Osteocyte (in vitro differentiated cells): ENCODE measurements at places on chromosomes 5 and 9.

- H3K4me3 ChIP-seq, result peak overlapping the region; percentile 49
- peaks cover 6% of the 10 kb centered on the region for H3K36me3 ChIP-seq
- DNase-seq, result no peak
- H3K27ac ChIP-seq, result peak overlapping the region; percentile 88
- H3K4me1 ChIP-seq, result peaks cover 51% of the 10 kb centered on the region
These were observed 2.4 kb upstream of the DAB2 start for GRCh38 chr5:39427229-39427628.

DNA sequence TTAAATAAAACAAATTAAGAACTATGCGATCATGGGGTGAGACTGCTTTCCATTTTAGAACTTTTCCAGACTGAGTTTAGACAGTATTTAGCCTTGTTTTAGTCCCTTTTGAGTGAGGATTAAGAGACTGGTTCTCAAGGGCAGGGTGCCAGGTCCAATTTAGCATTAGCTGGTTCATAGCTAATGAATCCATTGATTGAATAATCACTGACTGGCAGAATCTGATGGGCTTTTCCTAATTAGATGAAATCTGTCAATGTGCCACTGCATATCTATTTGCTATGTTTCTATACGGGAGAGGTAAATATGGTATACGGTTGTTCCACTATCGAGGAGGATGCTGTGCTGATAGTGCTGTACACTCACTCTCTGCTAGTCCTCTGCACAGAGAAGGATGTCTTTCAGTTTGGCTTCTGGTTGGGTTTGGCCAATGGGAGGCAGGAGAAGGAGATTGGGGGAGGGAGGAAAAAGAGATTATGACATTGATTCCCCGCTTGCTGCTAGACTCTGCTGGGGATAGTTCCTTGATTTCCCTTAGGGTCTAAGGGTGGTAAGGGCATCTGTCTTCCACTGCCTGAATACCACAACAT lies 496.6 kb downstream of the CTNND2 start:
- H3K4me1 ChIP-seq, result no peaks in the 10 kb centered on the region
- H3K4me3 ChIP-seq, result no peak overlapping the region
- DNase-seq, result no peak
- peaks cover 3% of the 10 kb centered on the region for H3K27me3 ChIP-seq
- no peak overlapping the region for H3K27ac ChIP-seq
- no peaks in the 10 kb centered on the region for H3K36me3 ChIP-seq

DNA sequence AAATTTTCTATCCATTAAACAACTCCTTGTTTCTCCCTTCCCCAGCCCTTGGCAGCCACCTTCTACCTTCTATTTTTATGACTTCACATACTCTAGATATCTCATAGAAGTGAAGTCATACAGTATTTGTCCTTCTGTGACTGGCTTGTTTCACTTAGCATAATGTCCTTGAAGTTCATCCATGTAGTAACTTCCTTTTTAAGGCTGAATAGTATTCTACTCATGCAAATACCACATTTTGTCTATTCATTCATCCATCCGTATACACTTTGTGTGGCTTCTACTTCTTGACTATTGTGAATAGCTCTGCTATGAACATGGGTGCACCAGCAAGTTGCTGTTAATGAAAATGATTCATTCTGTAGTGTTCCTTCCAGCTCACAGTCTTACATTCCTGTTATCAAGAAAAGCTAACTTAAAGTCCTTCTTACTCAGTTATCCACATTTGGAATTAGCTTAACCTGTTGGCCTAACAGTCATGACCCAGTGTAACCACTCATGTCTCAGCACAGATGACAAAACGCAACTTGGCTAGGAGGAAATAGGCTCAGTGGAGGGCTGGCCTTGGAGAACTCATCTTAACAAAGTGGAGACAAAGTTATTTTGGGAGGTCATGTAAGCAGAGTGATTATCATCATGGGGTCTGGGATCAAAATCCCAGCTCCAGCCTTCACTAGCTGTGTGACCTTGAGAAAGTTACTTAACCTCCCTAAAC lies 129.7 kb upstream of the MAP3K1 start:
- no peak overlapping the region for H3K4me3 ChIP-seq
- H3K27me3 ChIP-seq, result no peaks in the 10 kb centered on the region
- peaks cover 16% of the 10 kb centered on the region for H3K4me1 ChIP-seq
- DNase-seq, result no peak

DNA sequence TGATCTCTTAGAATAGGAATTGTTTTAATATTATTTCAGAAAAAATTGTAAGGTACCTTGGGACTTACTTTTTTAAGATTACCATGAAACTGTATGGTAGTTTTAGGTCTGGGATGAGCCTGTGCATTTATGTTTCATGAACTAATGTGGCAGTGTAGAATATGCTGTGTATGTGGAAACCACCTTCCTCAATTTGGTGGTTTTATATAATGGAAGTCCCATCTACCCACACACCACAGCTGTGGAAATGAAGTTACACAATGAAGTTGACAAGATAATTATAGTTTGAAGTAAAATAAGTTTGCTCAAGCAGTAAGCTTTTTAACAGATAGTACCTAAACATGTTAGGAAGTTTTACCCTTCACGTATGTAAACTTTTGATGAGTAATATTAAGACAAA lies 24.4 kb downstream of the WDR36 start:
- H3K27me3 ChIP-seq, result no peaks in the 10 kb centered on the region
- no peak for DNase-seq
- peaks cover 33% of the 10 kb centered on the region for H3K36me3 ChIP-seq

- no peak overlapping the region for H3K4me3 ChIP-seq
- H3K4me1 ChIP-seq, result peaks cover 8% of the 10 kb centered on the region
- no peaks in the 10 kb centered on the region for H3K36me3 ChIP-seq
- no peak for DNase-seq
- H3K27ac ChIP-seq, result no peak overlapping the region
These were observed 1350.1 kb upstream of the ACO1 start for GRCh38 chr9:31034311-31034710.

- H3K4me1 ChIP-seq, result no peaks in the 10 kb centered on the region
- no peaks in the 10 kb centered on the region for H3K27me3 ChIP-seq
- DNase-seq, result no peak
- H3K27ac ChIP-seq, result no peak overlapping the region
These were observed 79.6 kb upstream of the CDK20 start for GRCh38 chr9:88053856-88054501.

- H3K36me3 ChIP-seq, result no peaks in the 10 kb centered on the region
- peaks cover 3% of the 10 kb centered on the region for H3K4me1 ChIP-seq
These were observed 23.8 kb upstream of the IQGAP2 start for GRCh38 chr5:76379316-76379715.

DNA sequence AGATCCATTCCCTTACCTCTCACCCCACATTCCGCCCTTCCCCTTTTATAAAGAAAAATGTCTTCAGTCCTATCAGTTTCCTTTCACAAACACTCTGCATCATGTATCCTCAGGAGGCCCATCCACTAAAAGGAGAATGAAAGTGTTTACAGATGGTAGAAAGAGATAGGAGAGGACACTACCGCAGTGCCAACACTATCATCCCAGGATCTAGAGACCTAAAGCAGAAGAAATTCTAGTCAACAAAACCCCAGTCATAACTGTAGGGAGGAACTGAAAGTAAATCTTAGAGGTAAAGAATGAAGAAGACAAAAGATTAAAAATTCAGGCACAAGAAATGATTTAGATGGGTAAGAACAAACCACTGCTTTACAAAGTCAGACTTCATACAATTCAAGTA lies 114.1 kb downstream of the MLLT3 start:
- no peaks in the 10 kb centered on the region for H3K27me3 ChIP-seq
- H3K4me3 ChIP-seq, result no peak overlapping the region
- peaks cover 54% of the 10 kb centered on the region for H3K4me1 ChIP-seq
- H3K36me3 ChIP-seq, result peaks cover 2% of the 10 kb centered on the region
- DNase-seq, result no peak

DNA sequence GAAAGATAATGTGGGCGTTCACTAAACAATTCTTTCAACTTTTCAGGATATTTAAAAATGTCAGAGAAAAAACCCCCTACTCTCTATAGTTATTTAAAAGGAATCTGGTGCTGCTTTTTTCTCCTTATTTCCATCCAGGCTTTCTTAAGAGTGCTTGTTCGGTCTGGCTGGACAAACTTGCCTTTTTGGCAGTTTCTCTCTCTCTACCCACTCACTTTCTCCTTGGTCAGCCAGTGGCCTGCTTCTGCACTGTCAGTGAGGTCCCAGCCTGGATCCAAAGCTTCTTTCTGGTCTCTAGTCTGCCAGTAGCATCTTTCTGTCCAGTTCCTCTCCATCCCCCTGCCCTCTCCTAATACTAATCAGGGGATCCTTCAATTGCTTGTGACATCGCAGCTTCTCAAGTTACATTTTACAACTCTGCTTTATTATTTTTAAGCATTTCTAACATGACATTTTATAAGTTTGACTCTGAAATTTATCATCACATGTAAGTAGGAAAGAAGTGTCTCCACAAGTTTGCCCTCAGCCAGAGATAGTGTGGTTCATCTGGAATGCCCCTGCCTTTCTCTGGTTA lies 50.4 kb downstream of the PIK3R1 start:
- no peak for DNase-seq
- H3K36me3 ChIP-seq, result no peaks in the 10 kb centered on the region
- peaks cover 47% of the 10 kb centered on the region for H3K4me1 ChIP-seq
- H3K27me3 ChIP-seq, result no peaks in the 10 kb centered on the region
- peak overlapping the region; percentile 88 for H3K27ac ChIP-seq

- H3K27me3 ChIP-seq, result peaks cover 45% of the 10 kb centered on the region
- no peak overlapping the region for H3K4me3 ChIP-seq
- H3K27ac ChIP-seq, result no peak overlapping the region
- no peaks in the 10 kb centered on the region for H3K4me1 ChIP-seq
- H3K36me3 ChIP-seq, result no peaks in the 10 kb centered on the region
These were observed 11.5 kb downstream of the SARDH start for GRCh38 chr9:133726401-133727276.

DNA sequence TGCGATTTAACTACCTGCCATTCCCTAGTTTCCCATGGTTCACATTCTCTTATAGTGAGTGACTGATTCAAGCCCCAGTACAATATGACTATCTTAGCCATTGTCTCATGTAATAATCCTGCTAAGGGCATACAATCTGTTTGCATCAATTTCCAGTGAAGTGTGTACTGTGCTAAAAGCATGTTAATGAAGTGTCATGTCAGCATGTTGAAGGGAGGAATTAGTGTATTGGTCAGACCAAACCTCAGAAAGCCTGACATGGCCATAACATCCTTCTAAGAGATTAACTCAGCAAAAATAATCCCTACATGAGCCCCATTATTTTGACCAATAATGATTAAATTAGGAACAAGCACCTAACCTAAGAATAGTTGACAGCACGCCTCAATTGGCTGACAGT lies 442.4 kb downstream of the ENC1 start:
- H3K27ac ChIP-seq, result no peak overlapping the region
- peaks cover 13% of the 10 kb centered on the region for H3K4me1 ChIP-seq
- no peaks in the 10 kb centered on the region for H3K36me3 ChIP-seq
- no peaks in the 10 kb centered on the region for H3K27me3 ChIP-seq
- no peak for DNase-seq

- H3K27me3 ChIP-seq, result no peaks in the 10 kb centered on the region
- H3K4me1 ChIP-seq, result peaks cover 4% of the 10 kb centered on the region
- no peak for DNase-seq
These were observed 70.3 kb downstream of the RIGI start for GRCh38 chr9:32455738-32456137.

DNA sequence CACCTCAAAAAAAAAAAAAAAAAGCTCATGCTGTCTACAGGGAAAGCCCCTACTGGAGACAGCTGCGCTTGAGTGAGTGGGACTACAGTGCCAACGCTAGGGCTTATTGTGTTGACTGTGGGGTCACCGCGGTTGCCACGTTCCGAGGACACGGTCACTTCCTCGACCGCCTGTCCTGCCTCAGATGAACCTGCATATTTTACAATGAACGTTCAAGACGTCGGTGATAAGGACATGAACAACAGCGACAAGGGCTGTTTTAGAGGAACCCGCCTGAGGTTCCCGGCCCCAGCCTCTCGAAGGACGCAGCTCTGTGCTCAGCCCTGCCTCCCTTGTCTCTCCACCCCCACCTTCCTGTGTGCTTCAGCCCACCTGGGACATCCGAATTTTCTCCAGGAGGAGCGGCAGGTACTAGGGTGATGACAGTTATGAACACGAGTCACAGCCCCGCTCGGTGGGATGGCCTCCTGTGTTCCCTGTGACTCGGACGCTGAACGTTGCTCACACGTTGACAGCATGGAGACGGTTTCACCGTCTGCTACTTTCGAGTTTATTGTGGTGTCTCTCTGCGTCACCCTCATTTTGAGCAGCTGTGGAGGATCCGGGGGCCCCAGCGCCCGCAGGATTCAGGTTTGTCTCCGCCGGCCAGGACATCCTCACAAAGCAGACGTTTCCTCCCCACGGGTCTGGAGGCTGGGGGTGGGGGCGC lies 11.3 kb upstream of the DIPK1B start:
- peaks cover 17% of the 10 kb centered on the region for H3K27me3 ChIP-seq
- no peak overlapping the region for H3K4me3 ChIP-seq
- H3K27ac ChIP-seq, result no peak overlapping the region
- H3K36me3 ChIP-seq, result no peaks in the 10 kb centered on the region

DNA sequence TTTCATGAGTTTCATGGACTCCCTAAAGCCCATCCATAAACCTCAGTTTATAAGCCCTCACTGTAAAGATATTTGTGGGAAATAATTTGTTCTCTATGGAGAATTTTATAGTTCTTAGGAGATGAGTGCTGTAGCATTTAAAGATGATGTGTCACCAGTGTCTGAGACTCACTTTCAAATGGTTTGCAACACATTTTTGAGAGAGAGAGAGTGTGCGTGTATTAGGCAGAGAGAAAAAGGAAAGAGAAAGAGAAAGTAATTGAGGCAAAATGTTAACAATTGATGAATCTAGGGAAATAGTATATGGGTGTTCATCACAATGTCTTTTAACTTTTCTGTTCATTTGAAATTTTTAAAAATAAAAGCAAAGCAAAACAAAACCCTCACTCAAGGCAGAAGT lies 479.0 kb downstream of the ZSWIM6 start:
- H3K4me1 ChIP-seq, result peaks cover 1% of the 10 kb centered on the region
- H3K27ac ChIP-seq, result no peak overlapping the region
- no peaks in the 10 kb centered on the region for H3K36me3 ChIP-seq
- no peak overlapping the region for H3K4me3 ChIP-seq
- no peak for DNase-seq

DNA sequence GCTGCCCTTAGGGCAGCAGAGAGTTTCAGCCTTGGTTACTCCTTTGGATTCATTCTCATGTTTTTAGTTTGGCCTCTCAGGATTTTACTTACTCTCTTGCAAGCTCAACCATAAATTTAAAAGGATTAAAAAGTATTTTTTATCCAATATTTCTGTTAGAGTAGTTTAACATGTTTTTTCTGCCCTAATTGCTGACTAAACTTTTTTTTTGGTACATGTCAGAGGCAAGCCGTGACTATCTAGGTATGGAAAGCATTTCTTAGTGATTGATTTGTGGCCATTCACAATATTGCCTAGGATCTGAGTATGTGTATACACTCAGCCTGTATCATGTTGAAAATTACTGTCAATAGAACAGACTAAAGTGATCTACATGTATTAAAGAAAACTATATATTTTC lies 92.1 kb downstream of the MELK start:
- H3K27ac ChIP-seq, result no peak overlapping the region
- peaks cover 14% of the 10 kb centered on the region for H3K4me1 ChIP-seq
- H3K4me3 ChIP-seq, result no peak overlapping the region
- H3K27me3 ChIP-seq, result no peaks in the 10 kb centered on the region

GRCh38 chr9:89601306-89601705 lies 3.5 kb upstream of the GADD45G start:
- H3K36me3 ChIP-seq, result no peaks in the 10 kb centered on the region
- H3K27me3 ChIP-seq, result peaks cover 42% of the 10 kb centered on the region
- DNase-seq, result no peak
- H3K27ac ChIP-seq, result no peak overlapping the region
- H3K4me1 ChIP-seq, result peaks cover 21% of the 10 kb centered on the region
